ENCODE measurements at places on chromosomes 11 and 22.

DNA sequence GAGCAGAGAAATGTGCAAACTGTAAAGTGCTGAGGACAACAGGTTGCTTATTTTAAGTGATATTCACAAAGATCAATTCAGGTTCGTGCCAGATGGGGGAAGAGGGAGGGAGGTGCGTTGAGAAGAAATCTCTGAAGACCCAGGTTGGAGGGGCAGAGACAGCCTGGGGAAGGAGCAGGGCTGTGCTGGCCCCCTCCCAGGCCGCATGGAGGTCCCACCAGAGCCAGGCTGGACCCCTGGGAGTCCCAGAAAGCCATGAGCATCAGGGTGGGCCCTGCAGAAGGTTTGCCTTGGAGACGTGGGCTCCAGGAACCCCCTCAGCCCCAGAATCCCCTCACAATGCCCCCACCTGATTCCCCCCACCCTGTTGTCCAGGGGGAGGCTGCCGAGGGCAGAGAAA is 47.4 kb downstream of the IGLL1 start:
- no peak for DNase-seq

DNA sequence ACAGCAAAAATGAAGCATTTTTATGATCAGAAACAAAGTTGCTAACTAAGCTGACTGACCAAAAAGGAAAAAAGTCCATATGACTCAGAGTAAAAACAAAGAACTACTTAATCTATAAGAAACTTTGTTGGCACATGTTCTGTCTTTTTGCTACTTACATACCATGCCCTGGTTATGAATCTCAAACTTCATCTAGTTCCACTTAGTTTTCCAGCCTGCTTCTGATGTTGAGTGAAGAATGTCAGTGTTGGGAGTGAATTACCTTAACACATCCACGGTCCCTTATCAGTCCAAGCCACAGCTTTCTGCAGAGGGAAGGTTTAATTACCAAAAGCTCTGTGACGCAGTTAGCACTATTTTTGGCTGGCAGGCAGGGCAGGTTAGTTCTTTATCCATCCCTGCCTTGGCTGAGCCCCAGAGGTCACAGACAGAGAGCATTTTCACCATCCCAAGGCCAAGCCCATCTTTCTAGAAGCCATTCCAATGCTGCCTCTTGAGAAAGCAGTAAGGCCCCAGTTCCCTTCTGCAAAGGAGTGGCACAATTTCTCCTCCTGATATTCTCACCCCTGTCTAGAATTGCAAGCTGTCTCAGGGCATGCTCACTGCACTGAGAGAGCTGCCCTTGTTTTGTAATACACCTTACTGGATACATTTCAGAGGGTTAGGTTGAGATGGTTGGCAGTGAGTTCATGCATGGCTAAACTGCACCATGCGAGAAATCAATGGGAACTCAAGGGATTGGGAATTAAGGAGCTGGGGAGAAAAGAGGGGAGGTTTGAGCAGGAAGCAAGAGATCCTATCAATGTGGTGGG is 67.1 kb downstream of the SLC1A2 start:
- DNase-seq, result peak; percentile 82

GRCh38 chr11:75954039-75954438 is 139.0 kb downstream of the UVRAG start:
- peak; percentile 22 for DNase-seq

- DNase-seq, result peak; percentile 75
These were observed 153.9 kb downstream of the TEAD1 start for GRCh38 chr11:12827929-12828812.

GRCh38 chr11:2268729-2269600 is 1.4 kb downstream of the ASCL2 start:
- peak; percentile 2 for DNase-seq

GRCh38 chr11:63840356-63841060 is 1.6 kb downstream of the MARK2 start:
- no peak for DNase-seq

GRCh38 chr11:8002676-8003075 is 15.5 kb downstream of the EIF3F start:
- DNase-seq, result no peak

DNA sequence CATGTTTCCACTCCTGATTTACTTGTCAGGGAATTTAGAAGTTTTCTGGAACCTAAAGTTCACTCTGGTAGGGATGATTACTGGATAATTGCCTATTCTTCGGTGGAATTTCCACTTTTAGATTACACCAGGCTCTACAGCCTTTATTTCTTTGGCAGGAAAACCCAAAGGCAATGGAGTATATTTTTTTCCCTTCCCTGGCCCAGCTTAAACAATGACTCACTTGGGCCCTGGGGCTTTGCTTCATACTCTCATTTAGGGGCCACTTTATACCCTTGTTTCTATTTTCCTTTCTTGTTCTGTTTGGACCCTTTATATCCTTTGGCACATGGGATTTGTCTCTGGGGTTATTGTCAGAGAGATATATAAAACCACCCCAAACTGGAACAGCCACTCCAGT is 114.7 kb downstream of the CSTPP1 start:
- DNase-seq, result peak; percentile 39

DNA sequence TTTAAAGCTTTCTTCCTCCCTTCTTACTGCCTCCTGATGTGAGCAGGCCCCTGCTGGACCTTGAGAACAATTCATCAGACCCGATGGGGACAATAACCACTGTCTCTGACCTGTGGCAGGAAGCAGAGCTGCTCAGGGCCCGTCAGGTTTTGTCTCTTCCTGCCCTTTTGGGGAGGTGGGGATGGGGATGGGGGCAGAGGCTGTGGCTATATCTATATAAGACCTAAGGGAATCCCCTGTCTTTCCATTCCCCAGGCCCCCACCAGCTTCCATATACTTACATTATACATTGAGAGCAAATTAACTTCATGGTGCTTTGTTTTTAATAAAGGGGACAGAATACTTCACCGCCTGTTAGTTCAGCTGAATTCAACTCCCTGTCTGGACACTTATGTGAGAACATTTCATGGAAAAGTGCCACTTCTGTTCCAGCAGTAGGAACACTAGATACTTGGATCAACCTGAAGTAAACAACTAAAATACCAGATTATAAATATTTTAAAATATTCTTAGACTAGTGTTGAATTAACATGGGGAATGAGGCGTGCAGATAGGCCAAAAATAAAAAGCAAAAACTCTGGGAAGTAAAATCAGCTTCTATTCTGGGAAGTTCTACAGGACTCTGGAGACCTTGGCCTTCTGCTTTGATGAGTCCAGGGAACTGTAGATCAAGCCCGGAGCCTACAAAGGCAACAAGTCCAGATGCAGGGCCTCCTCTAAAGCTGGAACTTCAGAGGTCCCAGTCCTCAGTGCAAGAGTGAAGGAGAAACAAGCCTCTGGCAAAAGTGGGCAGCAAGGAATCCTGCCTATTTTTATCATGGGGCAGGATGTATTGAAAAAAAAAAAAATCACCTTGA is 11.1 kb downstream of the ZP1 start:
- DNase-seq, result no peak

- DNase-seq, result no peak
These were observed 131.2 kb upstream of the B3GAT1 start for GRCh38 chr11:134543241-134543640.

DNA sequence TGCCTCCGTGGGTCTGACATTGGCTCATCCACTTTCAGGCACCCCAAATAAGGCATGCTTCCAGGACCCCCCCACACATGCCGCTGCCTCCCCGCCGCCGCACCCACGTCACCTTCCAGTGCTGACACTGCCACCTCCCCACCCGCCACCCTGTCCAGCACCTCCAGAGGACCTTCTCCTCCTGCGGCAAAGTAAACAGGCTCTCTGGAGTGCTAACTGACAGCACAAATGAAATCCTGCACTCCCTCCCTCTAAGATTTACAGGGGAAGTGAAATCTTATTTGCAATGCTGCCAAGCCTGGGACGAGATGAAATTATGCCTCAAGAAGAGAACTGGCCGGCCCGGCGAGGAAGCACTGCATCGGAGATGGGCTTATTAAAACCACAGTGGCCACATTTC is 35.3 kb downstream of the MACROD1 start:
- DNase-seq, result no peak

DNA sequence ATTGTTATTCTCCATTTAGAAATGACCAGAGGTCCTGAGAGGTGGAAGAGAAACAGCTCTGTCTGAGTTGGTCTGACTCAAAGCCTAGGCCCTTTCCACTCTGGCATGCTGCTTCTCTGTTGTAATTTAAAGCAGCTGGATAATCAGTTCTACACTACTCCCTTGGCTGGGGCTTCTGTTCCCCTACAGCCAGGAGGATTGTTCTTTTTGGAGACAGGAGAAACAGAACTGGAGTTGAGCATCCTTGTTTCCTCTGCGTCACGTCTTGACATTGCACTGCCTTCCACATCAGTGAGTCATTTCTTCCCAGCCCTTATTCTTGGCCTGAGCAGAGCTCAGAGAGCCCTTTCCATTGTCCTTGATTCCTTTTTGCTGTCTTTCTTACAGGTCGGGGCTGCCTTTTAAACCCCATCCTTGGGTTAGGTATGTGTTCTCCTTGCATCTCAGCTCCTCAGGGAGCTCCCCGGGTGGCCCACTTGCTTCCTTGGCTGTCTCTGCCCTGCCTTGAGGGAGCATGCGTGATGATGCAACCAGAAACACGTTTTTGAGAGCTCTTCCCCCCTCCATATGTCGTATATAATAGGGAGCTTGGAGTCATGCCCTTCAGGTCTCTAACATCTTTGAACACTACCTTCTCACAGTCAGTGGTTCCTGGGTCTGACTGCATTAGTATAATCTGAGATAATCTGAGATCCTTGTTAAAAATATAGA is 35.7 kb downstream of the CYB5R2 start:
- DNase-seq, result peak; percentile 79

GRCh38 chr22:19597399-19597735 is 73.2 kb upstream of the CLDN5 start:
- no peak for DNase-seq

DNA sequence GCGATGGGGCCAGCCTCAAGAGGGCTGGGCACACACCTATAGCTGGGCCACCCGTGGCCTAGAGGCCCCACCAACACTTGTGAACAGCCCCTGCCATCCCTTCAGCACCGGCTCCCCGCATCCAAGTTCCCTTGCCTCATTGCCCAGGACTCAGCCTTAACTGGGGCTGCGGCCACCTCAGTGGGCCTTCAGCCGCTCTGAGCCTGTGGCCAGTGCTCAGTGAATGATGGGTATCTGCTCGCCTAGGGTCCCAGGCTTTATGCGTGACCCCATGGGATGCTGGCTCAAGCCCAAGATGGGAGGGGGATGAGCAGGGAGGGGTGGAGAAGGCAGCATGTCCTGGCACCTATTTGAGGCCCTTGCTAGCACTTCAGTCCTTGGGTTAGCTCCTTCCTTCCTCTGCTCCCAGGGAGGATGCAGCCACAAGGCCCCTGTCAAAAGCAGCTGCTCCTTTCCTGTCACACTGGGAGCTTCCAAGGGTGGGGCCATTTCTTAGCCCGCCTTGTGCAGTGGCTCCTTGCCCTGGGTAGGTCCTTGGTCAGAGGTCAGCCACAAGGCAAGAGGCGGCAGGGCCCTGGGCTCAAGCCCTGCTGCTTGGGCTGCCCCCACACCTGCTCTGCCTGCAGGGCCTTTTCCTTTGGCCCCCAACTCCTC is 31.8 kb downstream of the GNAZ start:
- DNase-seq, result no peak

GRCh38 chr11:61106894-61107470 is 4.7 kb downstream of the CD5 start:
- DNase-seq, result no peak

DNA sequence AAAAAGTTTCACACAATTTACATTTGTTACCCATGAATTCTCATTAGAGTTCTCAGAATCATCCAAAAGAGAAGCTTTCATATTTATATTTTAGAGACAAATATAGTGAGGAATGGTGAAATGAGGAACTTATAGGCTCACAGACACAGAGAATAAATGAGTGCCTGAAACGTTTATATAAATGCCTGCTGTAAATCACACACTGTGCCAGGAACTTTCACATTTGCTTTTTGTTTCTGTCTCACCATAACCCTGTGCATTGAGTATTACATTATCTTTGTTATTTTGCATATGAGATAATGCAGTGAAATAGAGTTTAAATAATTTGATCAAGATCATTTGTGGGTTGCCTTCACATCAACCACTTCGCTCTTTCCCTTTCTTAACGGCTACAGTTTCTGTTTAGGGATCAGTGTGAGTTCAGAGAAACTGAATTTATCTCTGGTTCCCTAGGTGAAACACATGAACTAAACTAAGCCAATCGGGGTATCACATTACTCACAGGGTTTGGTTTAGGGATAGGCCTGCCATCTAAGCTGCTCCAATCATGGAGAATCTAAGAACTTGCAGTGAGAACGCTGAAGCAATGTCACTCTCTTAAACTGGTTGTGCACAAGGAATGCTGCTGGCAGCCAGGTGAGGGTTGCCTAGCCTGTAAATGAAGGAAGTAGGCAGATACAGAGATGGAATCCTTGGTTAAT is 1339.2 kb upstream of the TENM4 start:
- no peak for DNase-seq

DNA sequence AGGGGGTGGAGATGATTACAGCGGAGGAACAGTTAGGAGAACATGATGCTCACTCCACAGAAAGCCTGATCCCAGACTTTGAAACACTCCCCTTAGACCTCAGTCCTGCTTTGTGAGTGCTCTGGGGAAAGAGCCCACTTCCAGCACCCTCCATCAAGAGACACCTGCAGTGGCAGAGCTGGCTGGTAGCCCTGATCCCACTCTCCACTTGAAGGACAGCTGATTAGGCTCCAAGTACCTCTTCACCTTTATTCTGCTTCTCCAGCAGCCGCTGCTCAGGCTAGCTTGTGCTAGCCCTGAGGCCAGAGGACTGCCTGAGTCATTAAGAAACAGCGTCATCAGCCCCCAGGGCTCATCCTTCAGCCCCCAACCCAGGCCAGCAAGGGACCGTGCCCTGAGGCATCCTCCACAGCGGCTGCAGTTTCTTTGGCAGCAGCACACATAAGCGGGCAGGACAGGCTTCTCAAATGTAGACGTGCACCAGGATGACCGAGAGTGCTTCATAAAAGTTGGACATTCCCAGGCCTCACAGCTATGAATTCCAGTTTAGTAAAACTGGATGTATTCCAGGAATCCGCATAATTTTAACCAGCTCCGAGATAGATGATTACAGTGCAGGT is 146.0 kb upstream of the TBCEL start:
- no peak for DNase-seq

- no peak for DNase-seq
These were observed 11.5 kb downstream of the GTPBP1 start for GRCh38 chr22:38717244-38717643.

GRCh38 chr11:10993186-10993585 is 135.3 kb upstream of the ZBED5 start:
- peak; percentile 7 for DNase-seq

DNA sequence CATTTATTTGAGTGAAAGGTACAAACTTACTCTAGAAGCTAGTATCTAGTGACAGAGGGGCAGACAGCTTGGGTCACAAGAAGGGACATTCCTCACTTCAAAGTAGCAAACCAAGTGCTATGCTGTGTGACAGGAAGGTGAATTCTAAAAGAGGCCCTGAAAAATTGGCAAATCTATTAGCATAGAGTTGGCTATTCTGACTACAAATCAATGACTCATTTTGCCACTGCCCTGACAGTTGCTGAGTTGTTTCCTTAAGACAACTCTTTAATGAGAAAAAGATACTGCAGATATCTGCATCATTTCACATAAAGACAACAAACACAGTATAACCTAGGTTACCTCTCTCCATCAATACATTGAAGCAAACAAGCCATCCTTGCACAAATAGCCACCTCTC is 524.0 kb upstream of the LRRC4C start:
- peak; percentile 34 for DNase-seq

- no peak for DNase-seq
These were observed 2.6 kb upstream of the PANX2 start for GRCh38 chr22:50167689-50168489.

GRCh38 chr11:34309965-34310364 is 47.8 kb downstream of the ABTB2 start:
- DNase-seq, result no peak
